ENCODE measurements at places on chromosomes 2 and 18.

GRCh38 chr2:126850940-126851339 lies 47.8 kb upstream of the TEX51 start:
- no peak for DNase-seq

- no peak for DNase-seq
Measured at GRCh38 chr2:160402501-160402900, 91.1 kb downstream of the RBMS1 start.

- DNase-seq: no peak
Measured at GRCh38 chr18:2970772-2971659, 41.9 kb downstream of the LPIN2 start.

- no peak for DNase-seq
Measured at GRCh38 chr2:69939722-69940121, 21.7 kb downstream of the ASPRV1 start.

- DNase-seq: no peak
Measured at GRCh38 chr18:567122-567521, 13.1 kb upstream of the CETN1 start.

DNA sequence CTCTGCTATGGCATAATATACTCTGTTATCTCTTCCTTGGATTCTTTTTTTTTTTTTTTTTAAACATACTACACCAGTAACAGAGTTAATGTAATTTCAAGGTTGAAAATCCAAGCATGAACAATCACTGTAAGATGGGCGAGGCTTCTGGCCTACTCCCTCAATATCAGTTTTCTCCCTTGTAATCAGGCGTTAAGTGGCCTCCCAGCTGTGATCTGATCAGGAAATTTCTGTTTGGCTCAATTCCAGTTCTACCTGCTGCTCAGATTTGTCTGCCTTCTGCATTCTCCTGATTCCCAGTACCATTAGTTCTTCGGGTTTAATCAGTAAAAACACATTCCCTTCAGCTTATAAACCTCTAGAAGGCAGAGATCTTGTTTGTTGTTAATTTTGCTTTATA lies 18.6 kb downstream of the PRKD3 start:
- peak; percentile 34 for DNase-seq
